ENCODE measurements at places on chromosomes 2 and 18.

GRCh38 chr2:43377327-43377726, 150.9 kb upstream of the ZFP36L2 start:
- DNase-seq = no peak

DNA sequence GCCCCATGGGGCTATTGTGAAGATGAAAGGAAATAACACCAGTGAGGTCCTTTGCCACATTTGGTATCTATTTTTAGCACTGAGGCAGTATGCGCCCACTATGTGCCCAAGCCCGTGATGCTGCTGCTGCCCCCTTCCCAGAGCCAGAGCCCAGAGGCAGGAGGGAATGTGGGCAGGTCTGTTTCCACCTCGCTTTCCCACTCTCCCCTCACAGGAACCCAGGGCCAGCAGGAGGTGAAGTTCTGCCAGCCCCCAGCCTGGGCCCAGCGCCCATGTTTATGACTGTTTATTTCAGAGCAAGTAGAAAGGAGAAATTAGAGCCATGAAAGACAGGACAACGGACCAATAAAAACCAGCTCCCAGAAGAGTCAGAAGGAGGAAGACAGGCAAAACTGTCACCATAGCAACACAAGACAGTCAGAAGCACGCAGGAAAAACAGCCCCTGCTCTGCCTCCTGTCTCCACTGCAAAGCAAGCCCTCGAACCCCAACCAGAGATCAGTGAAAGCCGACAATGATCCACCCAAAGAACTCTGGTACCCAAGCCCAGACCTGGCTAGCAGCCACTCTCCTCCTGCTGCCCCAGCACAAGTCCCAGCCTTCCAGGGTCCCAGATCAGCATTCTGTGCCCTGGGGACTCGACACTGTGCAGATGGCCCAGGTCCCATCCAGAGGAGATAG, 1.4 kb downstream of the CYRIA start:
- DNase-seq = peak; percentile 58

- DNase-seq = no peak
Observed at GRCh38 chr2:47354848-47355204, 48.1 kb upstream of the MSH2 start.

DNA sequence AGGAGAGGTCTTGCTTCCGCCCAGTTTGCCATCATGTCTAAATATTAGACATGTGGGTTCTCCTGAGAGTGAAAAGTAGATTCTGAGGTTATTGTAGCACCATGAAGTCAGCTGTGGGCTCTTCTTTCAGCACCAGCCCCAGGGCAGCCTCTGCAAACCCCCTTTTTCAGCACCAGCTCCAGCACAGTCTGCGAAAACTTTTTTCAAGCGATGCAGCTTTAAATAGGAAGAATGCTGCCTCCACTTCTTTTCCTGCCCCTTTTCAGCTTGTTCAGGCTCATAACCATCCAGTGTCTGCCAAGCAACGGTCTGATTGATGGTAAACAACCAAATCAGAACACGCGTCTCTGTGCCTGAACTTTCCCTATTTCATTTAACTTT, at the start of gene COL5A2:
Gene COL5A2, minus strand, starts transcription at position 192 of the 381 bp plus-strand sequence. Its CDS starts 157 bp downstream, at position 35.
- DNase-seq = peak; percentile 37
